ENCODE measurements at places on chromosomes 2 and 18.

- DNase-seq, result no peak
Measured at GRCh38 chr2:72999729-73000725, 71.5 kb downstream of the SFXN5 start.

DNA sequence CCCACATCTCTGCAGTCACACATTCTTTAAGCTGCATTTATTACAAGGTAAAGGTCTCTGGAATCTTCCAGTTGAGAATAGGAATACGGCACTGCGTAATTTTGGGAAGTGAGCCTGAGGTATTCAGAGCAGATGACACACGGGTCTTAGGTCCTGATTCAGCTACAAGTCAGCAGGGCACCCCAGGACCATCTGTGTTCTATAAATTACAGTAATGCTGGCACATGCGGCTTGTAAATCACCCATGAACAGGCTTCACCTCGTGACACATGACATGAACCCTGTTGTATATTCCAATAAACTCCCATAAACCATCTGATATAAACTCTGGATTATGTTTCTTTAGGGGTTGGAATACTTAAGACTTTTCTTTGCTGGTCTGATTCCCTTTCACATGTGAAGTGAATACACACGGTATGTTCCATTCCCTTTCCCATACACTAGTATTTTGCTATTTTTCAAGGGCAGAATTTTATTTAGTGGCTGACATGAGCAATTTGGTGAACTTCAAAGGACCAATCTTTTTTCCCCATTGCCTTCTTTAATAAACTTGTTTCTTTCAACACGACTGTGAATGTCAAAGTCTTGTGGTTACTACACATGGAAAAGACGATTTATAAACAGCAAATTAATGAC, 298.6 kb downstream of the MEIS1 start:
- no peak for DNase-seq

DNA sequence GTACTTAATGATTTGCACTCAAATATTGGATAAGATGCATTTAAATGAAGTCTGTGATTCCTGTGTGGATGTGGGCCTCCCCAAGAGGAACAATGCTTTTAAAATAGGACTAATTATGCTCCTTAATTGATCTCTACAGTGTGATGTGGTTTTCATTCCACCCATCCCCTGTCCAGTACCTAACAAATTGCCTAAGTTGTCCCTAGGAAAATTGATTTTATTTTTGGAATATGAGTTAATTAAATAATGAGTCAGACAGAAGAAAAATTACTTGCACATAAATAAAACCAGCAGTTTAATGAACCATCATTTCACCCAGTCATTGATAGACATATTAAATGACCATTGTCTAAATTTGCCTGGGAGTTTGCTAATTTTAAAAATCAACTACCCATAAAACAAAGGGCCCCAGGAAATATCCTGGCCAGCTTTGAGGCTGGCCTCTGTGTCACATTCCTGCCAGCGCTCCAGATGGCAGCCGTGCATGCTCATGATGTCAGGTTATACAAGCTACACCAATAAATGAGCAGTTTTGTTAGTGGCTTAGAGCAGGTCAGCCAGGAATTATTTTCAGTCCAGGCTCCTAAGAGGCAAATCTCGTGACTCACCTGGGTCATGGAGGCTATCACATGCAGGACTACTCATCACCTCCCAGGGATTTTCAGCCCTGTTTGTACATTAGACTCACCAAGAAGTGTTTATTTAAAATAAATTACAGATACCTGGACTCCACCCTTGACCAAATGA, 31.9 kb downstream of the ABHD3 start:
- no peak for DNase-seq

DNA sequence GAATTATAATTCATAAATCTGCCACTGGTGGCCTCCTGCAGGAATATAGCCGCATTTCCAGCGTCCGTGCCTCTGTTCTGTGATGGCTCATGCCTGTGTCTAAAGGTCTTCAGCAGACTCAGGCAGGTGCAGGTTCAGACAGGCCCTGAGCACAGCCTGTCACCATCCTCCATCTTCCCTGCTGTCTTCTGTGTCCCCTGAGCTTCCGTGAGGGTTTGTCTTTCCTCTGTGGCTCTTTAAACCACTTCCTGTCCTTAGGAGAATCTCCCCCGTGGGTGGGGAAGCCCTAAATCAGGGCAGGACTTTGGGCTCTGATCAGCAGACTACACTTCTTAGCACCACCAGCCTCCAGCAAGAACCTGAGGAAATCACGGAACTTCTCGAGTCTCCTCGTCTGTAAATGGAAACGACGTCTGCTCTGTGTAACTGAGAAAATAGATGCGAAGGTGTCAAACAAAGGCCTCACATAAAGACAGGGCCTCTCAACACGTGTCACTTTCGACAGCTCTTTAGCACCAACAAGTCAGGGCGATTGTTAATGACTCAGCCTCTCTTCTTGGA, 24.1 kb upstream of the NFATC1 start:
- no peak for DNase-seq

DNA sequence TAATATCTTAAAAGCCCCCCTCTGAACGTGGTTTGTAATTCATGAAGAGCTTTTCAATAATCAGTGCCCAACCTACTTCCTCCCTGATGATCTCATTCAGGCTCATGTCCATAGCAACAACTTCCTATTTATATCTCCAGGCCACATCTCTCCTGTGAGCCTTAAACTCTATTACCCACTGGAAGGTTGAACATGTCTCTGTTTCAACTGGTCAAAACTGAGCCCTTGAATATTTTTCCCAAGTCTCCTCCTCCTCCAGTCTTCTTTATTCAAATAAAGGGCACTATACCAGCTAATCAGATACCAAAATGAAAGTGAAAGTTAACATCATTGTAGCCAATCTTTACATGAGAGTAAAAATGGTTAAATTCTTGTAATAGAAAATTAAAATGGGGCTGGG, 63.7 kb upstream of the ITGA4 start:
- no peak for DNase-seq

DNA sequence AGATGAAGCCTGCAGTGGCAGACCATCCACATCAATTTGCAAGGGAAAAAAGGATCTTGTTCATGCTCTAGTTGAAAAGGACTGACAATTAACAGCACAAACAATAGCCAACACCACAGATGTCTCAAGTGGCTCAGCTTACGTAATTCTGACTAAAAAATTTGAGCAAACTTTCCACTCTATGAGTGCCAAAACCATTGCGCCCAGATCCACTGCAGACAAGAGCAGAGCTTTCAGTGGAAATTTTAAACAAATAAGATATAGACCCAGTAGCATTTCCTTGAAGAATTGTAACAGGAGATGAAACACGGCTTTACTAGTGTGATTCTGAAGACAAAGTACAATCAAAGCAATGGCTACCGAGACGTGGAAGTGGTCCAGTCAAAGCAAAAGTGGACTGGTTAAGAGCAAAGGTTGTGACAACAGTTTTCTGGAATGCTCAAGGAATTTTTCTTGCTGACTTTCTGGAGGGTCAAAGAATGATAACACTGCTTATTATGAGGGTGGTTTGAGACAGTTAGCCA, 12.0 kb upstream of the ZNF396 start:
- DNase-seq, result no peak

- DNase-seq, result no peak
Measured at GRCh38 chr2:191321861-191322662, 76.9 kb downstream of the MYO1B start.
